ENCODE measurements at places on chromosomes 1 and 21. TPM values are rescaled to one million over a fixed set of nuclear protein-coding genes. Genes with fewer than 3 reads are reported as not detected.

- peaks cover 3% of the 10 kb centered on the region for H3K4me1 ChIP-seq
- peak; percentile 41 for DNase-seq
- H3K27ac ChIP-seq = no peak overlapping the region
- H3K36me3 ChIP-seq = no peaks in the 10 kb centered on the region
- H3K4me3 ChIP-seq = no peak overlapping the region
- peaks cover 34% of the 10 kb centered on the region for H3K27me3 ChIP-seq
Measured at GRCh38 chr1:204626381-204626780, 59.2 kb downstream of the LRRN2 start.

DNA sequence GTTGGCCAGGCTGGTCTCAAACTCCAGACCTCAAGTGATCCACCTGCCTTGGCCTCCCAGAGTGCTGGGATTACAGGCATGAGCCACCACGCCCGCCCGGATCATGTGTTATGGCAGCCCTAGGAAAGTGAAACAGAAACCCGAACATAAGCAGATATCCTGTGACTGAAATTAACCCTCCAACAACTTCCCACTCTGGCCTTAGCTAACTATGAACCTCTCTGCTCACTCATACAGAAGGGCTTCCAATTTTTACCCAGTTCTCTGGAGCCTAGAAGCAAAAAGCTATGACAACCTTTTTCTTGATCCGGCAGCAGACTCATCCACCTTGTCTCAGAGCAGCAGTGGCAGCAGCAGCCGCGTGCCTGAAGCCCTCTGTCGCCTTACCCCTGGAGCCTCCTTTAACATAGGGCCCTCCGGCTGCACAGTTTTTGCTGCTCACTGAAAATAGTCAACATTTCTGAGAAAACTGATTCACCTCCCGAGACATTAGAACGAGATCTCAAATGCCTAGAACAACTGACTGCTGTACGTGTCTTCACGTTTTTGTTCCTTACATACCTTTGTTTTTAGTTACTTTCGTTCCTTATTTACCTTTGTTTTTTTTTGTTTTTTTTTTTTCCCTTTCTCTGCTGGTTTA lies 9.3 kb downstream of the CBR1 start:
- no peak for DNase-seq
- H3K27ac ChIP-seq = no peak overlapping the region
- no peak overlapping the region for H3K4me3 ChIP-seq
- no peaks in the 10 kb centered on the region for H3K4me1 ChIP-seq

- no peaks in the 10 kb centered on the region for H3K27me3 ChIP-seq
- no peak for DNase-seq
- H3K36me3 ChIP-seq = no peaks in the 10 kb centered on the region
Measured at GRCh38 chr1:243930822-243931671, 81.0 kb upstream of the AKT3 start.

GRCh38 chr1:229938551-229938950 lies 128.5 kb upstream of the GALNT2 start:
- H3K27me3 ChIP-seq = no peaks in the 10 kb centered on the region
- no peaks in the 10 kb centered on the region for H3K4me1 ChIP-seq
- H3K4me3 ChIP-seq = no peak overlapping the region
- H3K27ac ChIP-seq = no peak overlapping the region

DNA sequence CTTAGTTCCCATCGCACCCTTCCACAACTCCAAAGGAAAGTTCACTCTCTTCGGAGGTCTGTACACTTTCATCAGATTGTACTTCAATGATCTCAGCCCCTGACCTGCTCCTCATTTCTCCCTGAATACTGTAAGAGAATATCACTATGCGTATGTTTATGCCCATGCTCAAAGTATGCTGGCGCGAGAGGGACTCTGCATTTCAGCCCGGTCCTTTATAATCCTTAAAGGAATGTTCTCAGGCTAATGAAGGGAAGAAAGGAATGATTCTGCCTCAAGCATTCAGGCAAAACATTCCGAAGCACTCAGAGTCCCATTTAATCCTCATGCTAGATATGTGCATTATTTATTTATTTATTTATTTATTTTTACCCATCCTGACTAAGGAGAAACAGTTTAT lies 76.8 kb downstream of the PLD5 start:
- DNase-seq = no peak
- H3K4me1 ChIP-seq = no peaks in the 10 kb centered on the region
- H3K27ac ChIP-seq = no peak overlapping the region
- no peaks in the 10 kb centered on the region for H3K27me3 ChIP-seq

DNA sequence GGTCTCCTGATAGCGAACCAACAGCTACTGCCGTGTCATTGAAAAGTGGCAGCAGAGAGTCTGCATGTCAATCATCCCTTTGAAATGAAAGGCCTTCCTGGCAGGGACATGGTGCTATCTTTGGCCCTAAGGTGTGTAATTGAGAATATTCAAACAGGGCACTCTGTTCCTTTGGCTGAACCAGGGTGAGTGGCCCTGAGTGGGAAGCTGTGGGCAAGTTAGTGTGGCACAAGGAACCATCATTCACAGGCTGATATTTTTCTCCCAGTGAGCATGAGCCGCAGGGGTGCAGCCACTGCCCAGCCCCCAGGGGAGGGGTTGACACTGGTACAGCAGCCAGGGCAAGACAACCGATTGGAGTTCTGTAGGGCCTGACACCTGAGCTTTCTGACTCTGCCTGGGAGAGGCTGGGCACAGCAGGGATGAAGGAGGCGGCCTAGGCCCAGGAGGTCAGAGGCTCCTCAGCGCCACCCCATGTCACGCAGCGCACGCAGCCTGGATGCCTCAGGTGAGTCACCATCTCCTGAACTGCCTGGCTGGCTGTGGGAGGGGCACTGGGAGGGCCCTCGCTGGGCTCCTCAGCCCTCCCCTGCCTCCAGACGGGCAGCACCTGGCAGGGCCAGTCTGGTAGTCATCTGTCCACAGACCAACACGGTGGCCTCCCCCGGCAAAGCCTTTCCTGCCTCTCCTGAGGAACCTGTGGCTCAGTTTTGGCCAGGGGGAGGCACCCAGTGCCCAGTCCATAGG lies 13.2 kb downstream of the QSOX1 start:
- no peaks in the 10 kb centered on the region for H3K27me3 ChIP-seq
- H3K4me3 ChIP-seq = no peak overlapping the region
- DNase-seq = peak; percentile 45

GRCh38 chr1:23169727-23170335 lies 1.2 kb upstream of the LUZP1 start:
- no peaks in the 10 kb centered on the region for H3K36me3 ChIP-seq
- H3K27me3 ChIP-seq = no peaks in the 10 kb centered on the region
- peak overlapping the region; percentile 85 for H3K27ac ChIP-seq
- peak; percentile 98 for DNase-seq
- H3K4me3 ChIP-seq = peak overlapping the region; percentile 95
- peaks cover 29% of the 10 kb centered on the region for H3K4me1 ChIP-seq

DNA sequence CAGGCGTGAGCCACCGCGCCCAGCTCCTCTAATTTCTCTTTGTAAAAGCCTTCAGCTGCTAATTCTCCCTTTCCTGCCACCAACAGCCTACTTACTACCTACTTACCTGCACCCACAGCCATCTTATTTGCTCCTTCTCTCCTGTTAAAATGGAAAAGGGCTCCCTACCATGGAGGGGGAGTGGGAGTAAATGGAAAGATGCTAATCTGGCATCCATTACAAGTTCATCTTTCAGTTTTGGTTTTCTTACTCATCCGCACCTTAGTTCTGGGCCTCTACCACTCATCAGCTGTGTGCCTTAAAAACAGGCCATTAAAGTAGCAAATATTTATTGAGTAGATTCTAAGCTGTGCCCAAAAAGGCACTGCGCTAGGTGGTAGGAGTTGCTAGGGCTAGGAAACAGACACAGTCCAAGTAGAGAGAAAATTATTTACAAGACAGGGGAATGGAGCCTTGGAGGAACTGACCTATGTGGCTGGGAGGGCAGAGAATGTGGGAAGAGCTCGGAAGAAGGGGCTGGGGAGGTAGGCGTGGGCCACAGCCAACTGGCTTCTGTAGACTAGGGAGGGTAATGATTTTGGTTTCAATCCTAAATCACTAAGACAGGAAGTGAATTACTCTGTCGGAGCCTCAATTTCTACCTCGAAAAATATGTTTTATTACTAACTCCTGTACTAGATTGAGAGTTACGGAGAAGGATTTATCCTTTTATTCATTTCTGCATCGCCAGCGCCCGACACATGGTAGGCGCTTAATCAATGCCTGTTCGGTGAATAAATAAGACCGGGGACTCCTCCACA lies 685 bp upstream of the DDI2 start:
- peak overlapping the region; percentile 81 for H3K27ac ChIP-seq
- no peaks in the 10 kb centered on the region for H3K36me3 ChIP-seq
- H3K4me3 ChIP-seq = peak overlapping the region; percentile 97
- peaks cover 27% of the 10 kb centered on the region for H3K4me1 ChIP-seq

- no peaks in the 10 kb centered on the region for H3K36me3 ChIP-seq
- H3K4me1 ChIP-seq = peaks cover 24% of the 10 kb centered on the region
- DNase-seq = peak; percentile 77
- no peaks in the 10 kb centered on the region for H3K27me3 ChIP-seq
Measured at GRCh38 chr1:84689514-84690396, 506 bp downstream of the SSX2IP start.

GRCh38 chr1:22552021-22552420 lies 11.3 kb upstream of the EPHA8 start:
- H3K4me3 ChIP-seq = no peak overlapping the region
- H3K27me3 ChIP-seq = peaks cover 52% of the 10 kb centered on the region
- peak; percentile 59 for DNase-seq
- H3K4me1 ChIP-seq = no peaks in the 10 kb centered on the region
- no peaks in the 10 kb centered on the region for H3K36me3 ChIP-seq

DNA sequence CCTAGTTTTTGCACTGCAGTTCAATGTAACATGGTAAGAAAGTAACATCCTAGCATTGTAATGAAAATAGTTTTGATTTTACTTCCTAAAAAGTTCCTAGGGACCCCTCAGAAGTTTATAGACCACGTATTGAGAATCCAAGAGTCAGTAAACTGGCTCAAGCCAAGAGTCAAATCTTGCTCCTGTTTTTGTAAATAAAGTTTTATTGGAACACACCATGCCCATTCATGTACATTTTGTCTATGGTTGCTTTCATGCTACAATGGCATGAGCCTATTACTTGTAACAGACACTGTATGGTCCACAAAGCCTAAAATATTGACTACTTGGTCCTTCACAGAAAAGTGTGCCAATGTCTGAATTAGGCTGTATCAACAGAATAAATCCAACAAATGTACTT lies 301.0 kb downstream of the LMO4 start:
- no peaks in the 10 kb centered on the region for H3K36me3 ChIP-seq
- H3K4me3 ChIP-seq = no peak overlapping the region
- DNase-seq = peak; percentile 56
- H3K27me3 ChIP-seq = no peaks in the 10 kb centered on the region
- no peak overlapping the region for H3K27ac ChIP-seq

- no peak overlapping the region for H3K4me3 ChIP-seq
- no peaks in the 10 kb centered on the region for H3K36me3 ChIP-seq
- DNase-seq = peak; percentile 68
- H3K27ac ChIP-seq = no peak overlapping the region
Measured at GRCh38 chr1:41471658-41472057, 12.8 kb downstream of the EDN2 start.

Gene CD1B
- not detected for total RNA-seq

Gene STUM
- not detected for total RNA-seq

Gene SYT6
- total RNA-seq = 0.29 TPM

Gene ZBED6
- 47.0 TPM for total RNA-seq

Gene KDF1
- total RNA-seq = not detected

Data from osteoblast (primary cell).